ENCODE measurements at places on chromosomes 13 and 19. TPM values are rescaled to one million over a fixed set of nuclear protein-coding genes. Genes with fewer than 3 reads are reported as not detected.

LILRB3 gene
- total RNA-seq: 0.12 TPM

ZNF528 gene
- total RNA-seq: not detected

LAIR1 gene
- total RNA-seq: 0.89 TPM

DAND5 gene
- total RNA-seq: 0.25 TPM

Measured in HCT116 (cell line).